ENCODE measurements at places on chromosomes 16 and 17.

GRCh38 chr16:1745900-1746692, 25.2 kb downstream of the NME3 start:
- no peak for DNase-seq

GRCh38 chr17:40104594-40105486, 4.5 kb upstream of the NR1D1 start:
- DNase-seq: no peak

DNA sequence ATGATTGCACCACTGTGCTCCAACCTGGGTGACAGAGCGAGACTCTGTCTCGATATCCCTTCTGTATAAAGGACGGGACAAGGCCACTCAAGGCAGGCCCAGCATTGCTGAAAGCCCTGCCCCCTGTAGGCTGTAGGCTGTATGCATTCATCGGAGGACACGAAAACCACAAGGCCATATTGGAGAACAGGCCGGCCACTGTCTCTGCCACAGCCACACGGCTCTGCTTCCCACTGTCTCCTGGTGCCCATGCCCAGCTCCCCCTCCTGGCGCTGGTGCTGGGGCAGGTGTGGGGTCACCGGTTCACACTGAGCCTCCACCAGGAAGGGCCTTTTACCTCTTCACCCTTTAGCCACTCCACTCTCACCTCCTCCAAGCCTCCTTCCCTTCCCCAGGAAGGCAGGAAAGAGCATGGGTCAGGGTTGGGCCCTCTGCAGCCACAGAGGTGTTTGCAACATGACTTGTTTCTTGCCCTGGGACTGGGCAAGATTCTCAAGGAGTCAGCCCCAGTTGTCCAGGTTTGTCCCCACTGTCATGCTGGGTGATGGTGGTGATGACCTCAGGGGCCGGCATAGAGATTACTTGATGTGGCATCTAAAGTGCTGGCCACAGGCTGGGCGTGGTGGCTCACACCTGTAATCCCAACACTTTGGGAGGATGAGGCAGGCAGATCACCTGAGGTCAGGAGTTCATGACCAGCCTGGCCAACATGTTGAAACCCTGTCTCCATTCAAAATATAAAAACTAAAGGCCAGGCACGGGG, 5.3 kb upstream of the NTN3 start:
- DNase-seq: no peak

GRCh38 chr17:39026980-39027451, 59.8 kb upstream of the FBXO47 start:
- no peak for DNase-seq

DNA sequence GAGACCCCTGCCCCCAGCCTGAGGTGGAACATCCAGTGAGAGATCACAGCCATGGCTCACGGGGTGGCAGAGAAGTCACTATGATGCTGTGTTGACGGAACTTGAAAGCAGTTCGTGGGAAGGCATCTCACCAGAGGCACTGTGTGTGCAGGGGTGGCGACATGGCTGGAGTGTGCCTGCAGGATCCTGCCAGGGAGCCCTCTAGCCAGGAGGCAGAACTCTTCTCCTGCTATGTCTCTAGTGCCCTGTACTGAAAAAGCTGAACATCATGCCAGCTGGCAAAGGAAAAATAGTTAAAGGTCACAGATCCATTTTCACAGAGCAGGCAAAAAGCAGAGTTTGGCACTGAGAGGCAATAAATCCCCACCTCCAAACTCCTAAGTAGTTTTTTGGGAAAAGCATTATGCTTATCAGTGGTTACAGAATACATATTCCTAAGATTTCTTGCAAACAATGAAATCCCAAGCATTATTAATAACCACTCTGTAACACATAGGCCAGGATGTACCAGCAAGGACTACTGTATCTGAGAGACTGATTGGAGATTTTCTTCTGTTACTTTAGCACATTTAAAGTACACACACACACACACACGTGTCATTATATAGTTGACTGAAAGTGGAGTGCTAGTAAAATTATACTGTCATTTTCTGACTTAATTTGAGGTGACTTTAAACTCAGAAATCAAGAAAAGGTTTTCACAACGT, 36.8 kb downstream of the TNRC6C start:
- no peak for DNase-seq

DNA sequence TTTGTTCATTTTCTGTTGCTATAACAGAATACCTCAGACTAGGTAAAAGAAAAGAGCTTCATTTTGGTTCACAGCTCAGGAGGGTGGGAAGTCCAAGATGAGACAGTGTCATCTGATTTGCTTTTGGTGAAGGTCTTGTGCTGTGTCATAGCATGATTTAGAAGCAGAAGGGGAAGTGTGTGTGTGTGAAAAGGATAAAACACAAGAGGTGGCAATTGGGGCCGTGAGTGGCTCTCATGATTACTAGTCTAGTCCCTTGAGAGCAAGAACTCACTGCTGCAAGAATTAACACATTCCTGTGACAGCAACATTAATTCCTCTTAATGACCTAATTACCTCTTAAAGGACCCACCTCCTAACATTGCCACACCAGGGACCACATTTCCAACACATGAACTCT, 8.3 kb downstream of the SLC35G3 start:
- DNase-seq: no peak

GRCh38 chr16:72740347-72740746, 307.6 kb downstream of the ZFHX3 start:
- DNase-seq: no peak

- DNase-seq: no peak
Observed at GRCh38 chr17:19448341-19449268, 37.6 kb downstream of the RNF112 start.

DNA sequence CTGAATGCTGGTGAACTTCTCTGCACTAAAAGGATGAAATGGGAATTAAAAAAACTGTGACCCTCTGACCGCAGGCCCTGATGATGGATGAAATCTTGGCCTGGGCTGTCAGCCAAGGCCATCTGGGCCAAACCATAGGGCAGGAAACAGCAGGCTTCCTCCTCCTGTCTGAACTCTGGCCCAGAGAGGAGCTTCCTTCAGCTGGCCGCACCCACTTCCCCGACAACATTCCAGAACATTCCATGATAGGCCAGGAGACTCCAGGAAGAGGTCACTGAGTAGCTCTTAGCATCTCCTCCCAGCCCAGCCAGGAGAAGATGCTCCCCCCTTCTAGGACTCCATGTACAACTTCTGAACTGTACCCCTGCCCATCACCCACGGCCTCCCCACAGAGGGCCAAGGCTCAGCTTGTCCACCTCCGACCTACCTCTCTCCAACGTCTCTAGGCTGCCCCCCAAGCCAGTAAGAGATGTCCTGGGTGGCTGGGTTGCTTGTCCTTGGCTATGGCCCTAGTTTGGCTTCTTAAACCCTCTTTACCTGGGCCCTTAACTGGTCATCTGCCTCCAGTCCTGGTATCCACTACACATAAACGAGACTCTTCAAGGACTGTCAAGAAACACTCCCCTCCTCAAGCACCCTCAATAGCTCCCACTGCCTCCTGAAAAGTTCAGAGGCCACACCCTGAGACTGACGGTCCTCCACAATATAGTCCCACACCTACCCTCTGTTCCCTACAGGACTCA, 1.7 kb downstream of the RPH3AL start:
- no peak for DNase-seq

DNA sequence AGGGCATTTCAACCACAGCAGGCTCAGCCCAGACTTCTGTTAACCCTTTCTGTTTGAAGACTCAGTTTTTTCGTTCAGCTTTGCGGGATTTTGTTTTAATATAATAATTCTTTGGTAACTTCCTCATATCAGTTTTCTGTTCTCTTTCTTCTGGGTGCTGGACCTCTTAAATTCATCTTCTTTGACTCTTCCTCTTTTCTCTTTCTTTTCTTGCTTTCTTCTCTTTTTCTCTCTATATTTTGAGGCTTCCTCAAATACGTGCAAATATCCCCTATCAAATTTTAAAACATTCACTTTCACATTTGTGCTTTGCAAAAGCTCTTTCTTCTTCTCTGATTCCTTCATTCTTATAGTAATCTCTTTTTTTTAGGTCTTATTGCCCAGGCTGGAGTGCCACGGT, 136.3 kb downstream of the HS3ST3B1 start:
- no peak for DNase-seq

- no peak for DNase-seq
Observed at GRCh38 chr16:2467528-2468232, 3.4 kb upstream of the NTN3 start.

- no peak for DNase-seq
Observed at GRCh38 chr17:47208744-47209488, at the start of gene MYL4. Gene MYL4 (plus strand): TSS chr17:47209348. CDS start chr17:47209423, 75 bp downstream.

GRCh38 chr17:73888862-73889261, 244.6 kb upstream of the SDK2 start:
- no peak for DNase-seq

- no peak for DNase-seq
Observed at GRCh38 chr16:87254296-87254695, 62.9 kb downstream of the C16orf95 start.

DNA sequence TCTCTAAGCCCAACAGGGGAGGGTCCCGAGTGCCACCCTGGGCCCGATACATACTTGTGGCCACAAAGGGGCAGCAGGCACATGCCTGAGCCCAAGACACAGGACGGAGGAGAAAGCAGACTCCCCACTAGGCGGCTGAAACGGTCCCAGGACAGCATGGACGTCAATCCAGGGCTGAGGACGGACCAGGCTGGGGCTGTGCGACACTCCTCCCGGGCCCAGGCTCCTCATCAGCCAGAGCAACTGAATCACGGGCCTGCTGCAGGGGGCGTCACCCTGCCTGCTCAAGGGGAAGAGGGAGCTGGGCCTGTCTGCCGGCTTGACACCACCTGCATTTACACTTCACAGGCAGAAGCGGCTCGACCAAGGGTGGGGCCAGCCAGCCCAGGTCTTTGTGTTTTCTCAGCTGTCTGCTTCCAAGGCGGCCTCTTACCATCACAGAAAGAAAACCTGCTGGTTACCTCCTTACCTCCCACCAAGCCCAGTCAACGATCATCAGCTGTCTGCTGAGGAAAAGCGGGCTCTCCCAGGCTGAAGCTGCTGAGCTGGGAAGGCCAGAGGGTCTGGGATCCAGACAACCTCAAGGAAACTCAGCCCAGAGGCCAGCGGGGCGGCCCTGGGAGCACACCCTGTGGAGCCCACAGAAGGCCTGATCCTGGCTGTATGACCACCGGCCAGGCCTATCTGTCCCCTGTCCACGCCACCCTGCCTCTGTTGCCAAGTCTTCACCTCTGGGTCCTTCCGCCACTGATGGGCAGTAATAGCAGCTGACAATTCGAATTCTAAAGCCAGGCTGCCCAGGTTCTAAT, 26.4 kb downstream of the KIFC3 start:
- no peak for DNase-seq

DNA sequence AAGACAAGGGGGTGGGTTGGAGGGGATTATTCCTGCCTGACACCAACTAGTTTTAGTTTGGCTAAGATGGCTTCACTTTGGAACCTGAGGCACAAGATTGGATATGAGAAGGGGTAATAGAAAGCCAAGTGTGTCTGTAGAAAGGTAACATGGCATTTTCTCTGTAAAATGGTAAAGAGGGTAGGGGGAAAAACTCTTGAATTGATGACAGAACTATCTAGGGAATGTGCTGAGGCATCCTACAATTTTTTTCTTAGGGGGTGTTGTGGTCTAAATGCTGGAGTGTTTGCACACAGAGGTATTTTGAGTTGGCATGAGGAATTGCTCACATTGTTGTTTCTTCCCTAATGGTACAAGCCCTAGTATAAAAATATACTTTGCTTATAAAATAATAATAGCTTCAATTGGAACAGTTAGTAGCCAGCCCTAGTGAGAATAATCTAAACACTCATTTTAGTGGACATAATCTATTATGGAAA, 25.8 kb downstream of the YPEL2 start:
- DNase-seq: no peak

GRCh38 chr17:36068524-36068923, 4.5 kb downstream of the CCL18 start:
- no peak for DNase-seq

GRCh38 chr17:67635681-67636080, 82.1 kb upstream of the NOL11 start:
- DNase-seq: no peak

DNA sequence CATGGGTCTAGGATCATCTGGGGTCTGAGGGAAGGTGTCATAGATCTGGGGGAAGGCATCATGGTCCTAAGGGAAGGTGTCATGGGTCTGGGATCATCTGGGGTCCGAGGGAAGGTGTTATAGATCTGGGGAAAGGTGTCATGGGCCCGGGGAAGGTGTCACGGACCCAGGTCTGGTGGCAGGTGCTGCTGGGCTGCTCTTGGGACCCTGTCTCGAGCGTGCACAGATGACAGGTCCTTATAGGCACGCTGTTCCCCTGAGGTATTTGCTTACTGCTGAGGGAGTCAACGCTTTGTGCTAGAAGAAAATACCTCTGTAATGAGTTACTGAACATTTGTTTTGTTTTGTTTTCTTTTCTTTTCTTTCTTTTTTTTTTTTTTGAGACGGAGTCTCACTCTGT, 1.4 kb downstream of the RAB40C start:
- no peak for DNase-seq

GRCh38 chr17:75069783-75070182, 18.0 kb upstream of the SLC16A5 start:
- DNase-seq: no peak

- DNase-seq: no peak
Observed at GRCh38 chr16:24800586-24800985, 45.2 kb upstream of the SLC5A11 start.

- peak; percentile 73 for DNase-seq
Observed at GRCh38 chr16:70523076-70523742, at the start of gene COG4. Gene COG4 (minus strand): TSS chr16:70523554. CDS start chr16:70523543, 11 bp downstream.

DNA sequence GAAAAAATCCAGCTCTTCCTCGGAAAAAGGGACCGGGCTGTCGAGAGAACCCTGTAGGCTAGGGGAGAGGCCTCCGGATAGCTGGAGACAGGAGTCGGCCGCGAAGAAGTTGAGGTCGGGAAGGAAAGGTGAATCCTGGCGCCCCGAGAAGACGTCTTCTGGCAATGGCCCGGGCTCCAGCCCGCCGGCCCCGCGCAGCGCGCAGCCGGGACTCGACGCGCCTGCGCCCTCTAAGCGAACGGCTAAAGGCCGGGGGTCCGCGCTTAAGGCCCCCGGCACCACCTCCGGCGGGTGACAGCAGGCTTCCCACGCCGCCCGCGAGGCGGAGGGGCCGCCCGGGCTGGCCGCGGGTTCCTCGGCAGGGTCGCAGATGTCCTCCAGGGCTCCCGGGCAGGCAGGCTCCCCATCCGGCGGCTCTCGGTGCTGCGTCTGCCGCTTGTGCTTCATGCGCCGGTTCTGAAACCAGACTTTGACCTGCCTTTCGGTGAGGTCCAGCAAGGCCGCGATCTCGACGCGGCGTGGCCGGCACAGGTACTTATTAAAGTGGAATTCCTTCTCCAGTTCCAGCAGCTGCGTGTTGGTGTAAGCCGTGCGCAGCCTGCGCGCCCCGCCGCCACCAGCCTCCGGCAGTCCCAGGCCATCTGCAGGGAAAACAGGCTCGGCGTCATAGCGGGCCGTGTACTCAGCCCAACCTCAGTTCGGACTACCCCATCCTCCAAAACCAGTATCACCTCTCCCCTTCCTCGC, 1.6 kb downstream of the HOXB2 start:
- DNase-seq: no peak
